ENCODE measurements at places on chromosomes 1 and 21.

GRCh38 chr1:107250169-107250568, 109.3 kb downstream of the NTNG1 start:
- DNase-seq = no peak

GRCh38 chr1:33867684-33868083, 3.8 kb downstream of the HMGB4 start:
- no peak for DNase-seq

DNA sequence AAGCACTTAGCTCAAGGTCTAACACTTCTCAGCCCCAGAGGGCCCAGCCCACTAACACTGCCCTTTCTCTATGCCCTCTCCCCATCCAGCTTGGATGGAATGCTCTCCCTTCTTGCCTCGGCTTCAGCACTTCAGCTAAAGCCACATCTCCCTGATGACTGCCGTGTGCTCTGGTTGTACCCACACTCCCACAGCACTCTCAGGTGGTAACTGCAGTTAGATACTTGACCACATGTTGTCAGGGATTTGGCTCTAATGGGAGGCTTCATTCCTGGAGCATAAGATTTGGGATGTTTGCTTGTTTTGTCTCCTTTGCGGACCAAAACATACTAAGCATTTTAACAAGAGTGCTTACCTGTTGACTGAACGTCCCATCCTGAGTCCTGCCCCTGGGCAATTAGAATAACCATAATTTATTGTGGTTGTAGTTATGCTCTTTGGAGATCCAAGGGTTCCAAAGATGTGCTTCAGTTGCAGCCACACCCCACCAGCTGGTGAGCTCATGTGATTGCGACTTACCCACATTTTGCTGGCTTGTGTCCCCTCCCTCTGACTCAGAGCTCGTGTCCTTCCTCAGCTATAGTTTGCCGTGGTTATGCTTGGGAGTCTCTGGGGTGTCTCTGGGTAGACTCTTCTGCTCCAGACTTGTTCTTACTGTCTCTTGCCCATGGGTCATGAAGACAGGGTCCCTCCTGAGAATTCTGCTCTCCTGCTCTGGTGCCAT, 7.7 kb upstream of the SLC26A9 start:
- DNase-seq = no peak

- no peak for DNase-seq
Measured at GRCh38 chr1:179813626-179814545, 63.7 kb downstream of the TOR1AIP2 start.

GRCh38 chr1:159889202-159889601, 10.8 kb downstream of the CFAP45 start:
- no peak for DNase-seq

DNA sequence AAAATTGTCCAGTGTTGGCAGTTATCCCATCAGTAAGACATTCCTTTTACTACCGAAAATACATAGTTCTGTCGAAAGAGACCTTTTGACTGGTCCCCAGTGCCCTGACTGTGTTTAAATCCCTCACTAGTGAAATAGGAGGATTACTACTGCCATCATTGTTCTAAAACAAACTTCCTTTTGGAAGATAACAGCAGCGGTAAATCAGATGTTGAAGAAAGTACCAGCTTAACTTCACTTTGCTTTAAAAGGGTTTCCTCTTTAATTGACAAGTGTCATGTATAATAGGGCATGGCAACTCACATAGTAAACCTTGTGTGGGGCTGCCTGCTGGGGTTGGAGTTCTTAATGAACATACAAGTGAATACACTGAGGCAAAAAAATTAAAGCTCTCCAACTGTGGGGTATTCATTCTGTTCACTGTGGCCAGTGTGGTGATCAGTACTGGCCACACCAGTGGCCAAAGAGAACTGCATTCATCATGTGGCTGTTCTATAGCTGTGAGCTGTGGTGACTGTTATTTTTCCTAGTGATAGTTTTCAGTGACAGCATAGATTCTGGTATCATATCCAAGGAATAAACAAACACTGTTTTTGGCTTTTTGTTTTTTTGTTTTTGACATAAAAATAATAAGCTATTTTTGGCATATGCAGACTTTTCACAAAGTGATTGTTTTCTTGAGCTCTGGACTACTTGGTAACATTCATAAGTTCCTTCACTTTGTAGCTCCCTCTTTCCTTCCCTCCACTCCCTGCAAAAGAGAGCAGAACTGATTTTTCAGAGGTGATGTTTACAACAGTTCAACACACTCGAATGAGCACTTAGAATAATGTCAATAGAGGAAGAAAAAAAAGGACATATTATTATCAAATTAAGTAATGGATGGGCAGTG, 74.5 kb downstream of the NFIA start:
- DNase-seq = no peak

DNA sequence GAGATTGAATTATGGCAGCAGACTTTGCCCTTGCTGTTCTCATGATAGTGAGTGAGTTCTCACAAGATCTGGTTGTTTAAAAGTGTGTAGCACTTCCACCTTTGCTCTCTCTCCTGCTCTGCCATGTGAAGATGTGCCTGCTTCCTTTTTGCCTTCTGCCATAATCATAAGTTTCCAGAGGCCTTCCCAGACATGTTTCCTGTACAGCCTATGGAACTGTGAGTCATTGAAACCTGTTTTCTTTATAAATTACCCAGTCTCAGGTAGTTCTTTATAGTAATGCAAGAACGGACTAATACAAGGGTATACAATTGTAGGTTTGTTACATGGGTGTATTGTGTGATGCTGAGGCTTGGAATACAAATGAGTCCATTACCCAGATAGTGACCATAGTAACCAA, 4.2 kb downstream of the SPRR1B start:
- no peak for DNase-seq

GRCh38 chr1:210360852-210361477, 32.3 kb downstream of the HHAT start:
- DNase-seq = peak; percentile 65

GRCh38 chr1:69569576-69570328, 2.0 kb downstream of the LRRC7 start:
- no peak for DNase-seq

DNA sequence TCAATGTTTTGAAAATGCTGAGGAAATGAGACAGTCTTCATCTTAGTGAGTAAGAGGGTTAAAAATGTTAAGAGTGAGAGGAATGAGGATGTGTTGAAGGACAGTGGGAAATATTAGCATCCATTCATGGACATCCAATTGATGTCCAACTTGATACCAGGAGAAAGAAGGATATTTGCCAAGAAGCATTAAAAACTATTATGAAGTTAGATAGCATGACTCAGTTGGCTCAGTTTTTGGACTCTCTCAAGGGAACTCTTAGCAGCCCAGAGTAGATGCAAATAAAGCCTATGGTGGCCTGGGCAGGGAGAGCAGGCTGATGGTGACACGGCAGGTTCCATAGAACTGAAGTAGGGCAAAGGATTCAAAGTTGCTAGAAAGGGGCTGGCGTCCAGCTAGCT, 171.0 kb downstream of the ZZZ3 start:
- DNase-seq = peak; percentile 72

DNA sequence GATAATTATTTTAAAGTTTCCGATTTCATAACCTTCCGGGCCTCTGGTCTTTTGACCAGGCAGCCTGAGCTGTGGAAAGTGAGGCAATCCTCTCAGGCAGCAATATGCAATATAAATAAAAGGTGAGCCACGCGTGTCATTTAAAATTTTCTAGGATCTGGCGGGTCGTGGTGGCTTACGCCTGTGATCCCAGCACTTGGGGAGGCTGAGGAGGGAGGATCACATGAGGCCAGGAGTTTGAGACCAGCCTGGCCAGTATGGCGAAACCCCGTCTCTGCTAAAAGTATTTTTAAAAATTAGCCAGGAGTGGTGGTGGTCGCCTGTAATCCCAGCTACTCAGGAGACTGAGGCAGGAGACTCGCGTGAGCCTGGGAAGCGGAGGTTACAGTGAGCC, 546 bp upstream of the ZNF695 start:
- no peak for DNase-seq

GRCh38 chr1:224127925-224128819, 14.3 kb downstream of the FBXO28 start:
- DNase-seq = peak; percentile 65

- no peak for DNase-seq
Measured at GRCh38 chr1:72283022-72283306, 625 bp upstream of the NEGR1 start.

DNA sequence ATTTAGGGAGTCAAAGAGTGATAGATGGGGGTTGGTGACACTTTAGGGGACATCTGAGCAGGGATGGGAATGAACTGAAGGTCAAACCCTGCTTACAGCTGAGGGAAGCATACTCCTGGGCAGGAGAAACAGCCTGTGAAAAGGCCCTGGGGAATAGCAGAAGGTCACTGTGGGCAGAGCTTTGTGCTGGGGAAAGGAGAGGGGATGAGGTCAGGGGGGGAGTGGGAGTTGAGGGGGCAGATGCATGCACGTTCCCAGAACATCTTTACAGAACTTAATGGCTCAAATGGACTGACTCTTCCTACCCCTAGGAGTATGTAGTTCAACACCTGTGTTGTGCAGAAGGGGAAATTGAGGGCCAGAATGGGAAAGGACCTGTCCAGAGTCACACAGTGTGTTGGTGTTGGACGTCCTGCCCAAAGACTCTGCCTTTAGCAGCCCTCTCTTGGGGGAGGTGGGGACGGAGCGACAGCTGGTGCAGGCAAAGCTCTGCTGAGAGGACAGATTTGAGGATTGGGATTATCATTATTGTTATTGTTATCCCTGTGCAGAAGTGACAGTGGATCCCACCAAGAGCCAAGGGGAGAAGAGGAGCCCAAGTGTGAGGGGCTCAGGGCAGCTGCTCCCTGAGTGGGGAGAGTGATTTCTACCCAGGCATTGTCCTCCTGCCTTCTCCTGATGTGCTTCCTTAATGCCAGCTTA, 116.5 kb downstream of the PTPRU start:
- DNase-seq = no peak

DNA sequence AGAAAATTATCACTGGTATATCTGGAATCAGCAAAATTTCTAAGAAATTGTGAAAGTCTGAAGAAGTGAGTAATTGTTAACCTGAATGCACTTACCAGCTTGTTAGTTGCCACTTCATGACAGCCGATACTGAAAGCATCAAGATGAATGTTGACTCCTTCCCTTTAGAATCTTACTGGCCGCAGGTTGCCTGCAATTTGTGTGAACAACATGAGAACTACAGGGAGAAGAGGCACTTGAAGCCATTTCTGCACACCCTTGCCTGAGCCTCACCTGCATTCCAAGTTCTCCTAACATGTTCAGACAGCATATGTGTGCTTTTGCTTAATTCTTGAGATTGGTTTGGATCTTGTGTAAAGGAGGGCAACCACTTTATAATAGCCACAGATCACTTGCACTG, 59.2 kb upstream of the SSX2IP start:
- no peak for DNase-seq

- no peak for DNase-seq
Measured at GRCh38 chr1:116733476-116734365, 20.5 kb upstream of the CD2 start.

GRCh38 chr21:21156957-21157356, 158.7 kb downstream of the NCAM2 start:
- no peak for DNase-seq

GRCh38 chr1:205379056-205379455, 22.3 kb upstream of the KLHDC8A start:
- DNase-seq = no peak

DNA sequence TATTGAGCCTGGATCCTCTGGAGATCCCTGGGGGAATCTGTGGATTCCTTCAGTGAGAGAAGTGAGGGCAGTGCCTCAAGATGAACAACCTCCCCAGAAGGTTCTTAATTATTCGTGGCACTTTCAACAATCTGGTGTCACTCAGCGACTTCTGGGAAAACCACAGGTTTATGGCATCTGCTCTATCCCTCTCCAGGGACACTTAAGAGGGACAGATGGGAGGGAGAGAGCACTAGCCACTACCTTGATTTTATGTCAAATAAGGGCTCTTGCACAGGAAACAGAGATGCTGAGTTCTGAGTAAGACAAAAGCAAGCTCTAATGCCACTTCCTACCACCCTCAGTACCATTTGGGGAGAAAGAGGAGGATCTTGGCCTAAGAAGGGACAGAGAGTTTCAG, 21.2 kb upstream of the CHI3L1 start:
- DNase-seq = no peak

DNA sequence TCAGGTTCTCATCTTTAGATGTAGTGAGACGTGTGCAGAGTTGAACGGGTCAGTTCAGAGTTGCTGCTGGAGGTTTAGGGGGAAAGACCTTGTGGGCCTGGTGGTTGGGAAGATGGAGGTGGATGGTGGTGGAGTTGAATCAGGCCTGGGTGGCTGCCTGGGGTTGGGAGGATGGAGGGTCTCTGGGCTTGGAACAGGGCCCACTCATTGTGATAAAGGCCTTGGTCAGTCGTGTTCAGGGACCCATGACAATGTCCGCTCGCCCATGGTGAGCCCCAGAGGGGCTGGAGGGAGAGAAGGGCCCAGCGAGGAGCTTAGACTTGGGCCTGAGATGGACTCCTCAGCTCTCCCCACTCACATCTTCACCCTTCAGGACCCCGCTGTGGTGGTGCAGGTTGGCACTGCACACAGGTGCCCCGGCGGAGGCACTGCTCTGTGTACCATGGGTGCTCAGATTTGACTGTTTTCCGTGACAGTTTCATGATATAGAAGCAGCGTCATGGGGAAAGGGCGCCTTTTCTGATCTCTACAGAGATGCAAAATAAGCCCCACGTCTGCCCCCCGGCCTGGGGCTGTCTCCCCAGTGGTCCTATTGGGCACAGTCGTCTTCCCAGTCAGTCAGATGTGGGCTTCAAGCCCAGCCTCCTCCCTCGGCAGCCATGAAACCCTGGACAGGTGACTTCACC, 39.2 kb downstream of the DISP3 start:
- no peak for DNase-seq

GRCh38 chr21:33189237-33189636, 40.5 kb upstream of the IFNAR2 start:
- DNase-seq = no peak

DNA sequence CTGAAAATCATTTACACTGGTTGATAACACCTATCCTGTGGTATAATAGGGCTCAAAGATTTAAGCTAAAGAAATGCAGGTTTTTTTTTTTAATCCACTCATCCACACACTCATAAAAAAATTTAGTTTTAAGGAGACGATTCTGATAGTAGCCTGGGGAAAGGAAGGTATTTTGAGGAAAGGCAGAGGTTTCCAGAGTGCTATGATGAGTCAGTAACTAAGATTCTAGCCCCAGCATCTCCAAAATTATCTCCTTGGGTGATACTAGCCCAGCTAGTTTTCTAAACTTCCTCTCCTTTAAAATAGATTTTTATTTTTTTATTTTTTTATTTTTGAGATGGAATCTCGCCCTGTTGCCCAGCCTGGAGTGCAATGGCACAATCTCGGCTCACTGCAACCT, 20.7 kb downstream of the ASAP3 start:
- no peak for DNase-seq

DNA sequence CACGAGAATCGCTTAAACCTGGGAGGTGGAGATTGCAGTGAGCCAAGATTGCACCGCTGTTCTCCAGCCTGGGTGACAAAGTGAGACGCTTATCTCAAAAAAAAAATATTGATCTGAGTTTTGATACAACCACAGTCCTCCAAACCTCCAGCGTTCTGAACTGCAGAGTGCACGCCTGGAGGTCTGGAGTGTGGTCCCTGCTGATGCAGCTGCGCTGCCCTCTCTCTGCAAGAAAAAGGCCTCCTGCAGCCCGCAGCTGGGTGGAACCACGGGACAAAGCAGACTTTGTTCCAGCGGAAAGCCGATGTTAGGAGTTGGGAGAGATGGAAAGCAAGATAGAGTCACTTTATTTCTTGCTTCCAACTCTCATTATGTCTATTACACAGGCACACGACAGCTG, 144.9 kb upstream of the SOD1 start:
- DNase-seq = no peak
